ENCODE measurements at places on chromosomes 12 and 14.

GRCh38 chr14:61607570-61608244 lies 87.6 kb upstream of the HIF1A start:
- DNase-seq = no peak

- DNase-seq = no peak
Observed at GRCh38 chr12:102806110-102806509, 110.9 kb downstream of the PAH start.

DNA sequence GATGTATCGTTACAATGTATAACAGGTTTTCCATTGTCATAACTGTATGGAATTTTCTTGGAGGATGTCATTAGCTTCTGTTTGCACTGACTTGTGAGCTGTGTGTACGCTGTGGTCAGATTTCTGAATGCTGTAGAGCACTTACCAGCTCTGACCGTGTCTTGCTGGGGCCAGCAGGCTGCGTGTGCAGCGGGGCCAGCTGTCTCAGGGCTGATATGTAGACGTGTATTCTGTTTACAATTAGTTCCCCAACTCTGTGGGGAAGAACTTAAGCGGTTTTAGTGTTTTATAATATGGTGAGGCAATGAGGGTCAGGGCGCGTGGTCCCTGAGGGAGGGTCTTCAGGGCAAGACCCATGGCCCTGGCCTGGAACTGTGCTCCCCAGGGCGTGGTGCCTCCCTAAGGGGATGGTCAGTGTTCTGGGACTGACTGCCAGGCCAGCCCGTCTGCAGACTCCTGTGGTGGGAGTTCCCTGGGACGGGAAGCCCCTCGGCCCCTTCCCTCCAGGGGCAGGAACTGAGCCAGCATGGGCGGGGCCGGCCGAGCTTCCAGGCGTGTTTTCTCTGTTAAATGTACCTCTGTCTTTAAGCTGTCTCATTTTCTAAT lies 18.7 kb downstream of the XRCC3 start:
- DNase-seq = no peak

GRCh38 chr12:106071686-106072085 lies 67.1 kb downstream of the NUAK1 start:
- DNase-seq = no peak

DNA sequence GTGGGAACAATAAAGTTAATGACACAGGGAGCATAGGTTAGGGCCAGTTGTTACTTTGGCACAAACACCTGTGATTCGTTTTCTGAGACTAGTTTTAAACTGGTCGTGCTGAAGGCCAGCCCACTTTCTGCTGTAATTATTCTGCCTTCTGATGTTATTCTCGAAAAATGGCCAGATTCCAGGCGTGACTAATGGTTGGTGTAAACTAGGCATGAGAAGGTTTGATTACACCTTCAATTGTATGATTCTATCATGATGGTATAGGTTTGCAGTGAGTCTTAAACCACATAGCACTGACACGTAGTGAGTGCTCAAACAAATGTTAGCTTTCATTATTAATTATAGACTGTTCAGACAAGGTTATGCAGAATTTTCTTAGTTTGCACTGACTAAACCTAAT lies 39.0 kb downstream of the CKB start:
- no peak for DNase-seq

DNA sequence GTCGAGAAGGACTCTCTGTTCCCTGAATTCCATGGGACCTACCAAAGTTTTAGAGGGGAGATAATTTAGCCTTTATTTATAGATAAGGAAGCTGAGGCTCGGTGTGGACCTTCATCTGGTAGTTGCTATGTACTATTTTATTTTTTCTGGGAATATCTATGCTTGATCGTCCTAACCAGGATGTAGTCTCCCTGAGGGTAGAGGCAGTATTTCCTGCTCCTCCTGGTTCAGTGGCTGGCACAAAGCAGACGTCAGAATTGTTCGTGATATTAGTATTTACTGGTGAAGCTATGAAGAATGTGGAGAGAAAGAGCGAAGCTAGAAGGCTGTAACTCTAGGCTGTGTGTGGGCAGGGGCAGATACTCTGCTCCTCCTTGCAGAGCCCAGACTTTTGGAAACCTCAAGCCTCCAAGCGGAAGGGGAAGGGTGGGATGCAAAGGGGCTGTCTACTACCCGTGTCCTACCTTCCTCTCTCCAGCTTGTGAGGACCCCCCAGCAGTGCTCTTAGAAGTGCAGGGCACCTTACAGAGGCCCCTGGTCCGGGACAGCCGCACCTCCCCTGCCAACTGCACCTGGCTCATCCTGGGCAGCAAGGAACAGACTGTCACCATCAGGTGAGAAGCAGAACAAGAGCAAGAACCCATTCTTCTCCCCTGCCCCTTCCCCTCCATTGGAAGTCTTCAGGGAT lies 1.4 kb downstream of the LRP10 start:
- DNase-seq = no peak

GRCh38 chr12:102059343-102059742 lies 2.4 kb downstream of the WASHC3 start:
- DNase-seq = no peak

DNA sequence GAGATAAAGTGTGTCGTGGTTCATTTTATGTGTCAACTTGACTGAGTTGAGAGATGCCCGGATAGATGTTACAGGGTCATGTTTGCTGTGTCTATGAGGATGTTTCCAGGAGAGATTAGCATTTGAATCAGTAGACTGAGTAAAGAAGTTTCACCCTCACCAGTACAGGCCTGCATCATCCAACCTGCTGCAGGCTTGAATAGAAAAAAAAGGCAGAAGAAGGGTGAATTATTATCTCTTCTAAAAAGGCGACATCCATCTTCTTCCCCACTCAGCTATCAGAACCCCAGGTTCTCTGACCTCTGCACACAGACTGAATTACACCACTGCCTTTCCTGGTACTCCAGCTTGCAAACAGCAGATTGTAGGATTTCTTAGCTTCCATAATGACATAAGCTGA lies 1293.7 kb upstream of the FLRT2 start:
- no peak for DNase-seq

- no peak for DNase-seq
Observed at GRCh38 chr12:108371801-108372344, 32.8 kb upstream of the CMKLR1 start.

DNA sequence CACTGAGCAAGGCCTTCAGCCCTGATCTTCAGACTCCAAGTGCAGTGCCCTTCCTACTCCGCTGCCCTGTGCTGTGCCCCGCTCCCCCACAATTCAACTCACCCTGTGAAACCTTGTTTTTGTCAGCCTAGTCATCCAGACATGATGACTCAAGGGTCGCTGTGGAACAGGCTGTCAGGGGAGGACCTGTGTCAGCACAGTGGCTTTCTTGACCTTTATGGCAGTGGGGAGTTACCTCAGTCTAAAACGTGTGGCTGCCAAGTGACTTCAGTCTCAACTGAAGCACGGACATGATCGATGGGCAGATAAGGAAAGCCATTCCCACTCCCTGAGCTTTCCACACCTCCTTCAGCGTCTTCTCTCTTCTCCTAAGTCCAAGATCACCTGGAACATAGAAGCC lies 16.3 kb upstream of the FLVCR2 start:
- DNase-seq = no peak

Measured in A549 (cell line).